ENCODE measurements at places on chromosomes 5 and 9. TPM values are rescaled to one million over a fixed set of nuclear protein-coding genes. Genes with fewer than 3 reads are reported as not detected.
A peak's percentile ranks its signal among the peaks of the same experiment; 100 is the strongest.

COMMD10 gene
- total RNA-seq, result 33.7 TPM

DNA sequence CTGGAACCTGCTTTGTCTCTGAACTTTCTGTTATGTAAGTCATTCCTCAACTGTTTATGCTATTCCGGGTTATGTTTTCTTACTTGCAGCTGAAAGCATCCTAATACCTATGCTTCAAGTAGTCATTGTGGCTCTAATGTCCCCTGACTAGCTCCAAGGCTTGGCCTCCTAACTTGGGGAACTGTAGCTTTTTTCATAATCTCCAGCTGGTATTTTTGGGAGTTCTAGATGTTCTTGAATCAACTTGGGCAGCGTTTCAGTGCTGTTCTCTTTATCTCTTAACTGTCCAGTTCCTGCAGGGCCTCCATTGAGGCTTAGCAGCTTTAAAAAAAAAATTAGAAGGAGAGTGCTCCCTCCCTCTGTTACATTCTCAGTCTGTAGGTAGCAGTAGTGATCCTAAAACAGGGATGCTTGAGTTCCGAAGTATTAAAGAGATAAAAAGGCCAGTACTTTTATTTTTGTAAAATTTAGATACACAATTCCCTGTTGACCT is 100.0 kb upstream of the ACTBL2 start:
- DNase-seq, result no peak

DNA sequence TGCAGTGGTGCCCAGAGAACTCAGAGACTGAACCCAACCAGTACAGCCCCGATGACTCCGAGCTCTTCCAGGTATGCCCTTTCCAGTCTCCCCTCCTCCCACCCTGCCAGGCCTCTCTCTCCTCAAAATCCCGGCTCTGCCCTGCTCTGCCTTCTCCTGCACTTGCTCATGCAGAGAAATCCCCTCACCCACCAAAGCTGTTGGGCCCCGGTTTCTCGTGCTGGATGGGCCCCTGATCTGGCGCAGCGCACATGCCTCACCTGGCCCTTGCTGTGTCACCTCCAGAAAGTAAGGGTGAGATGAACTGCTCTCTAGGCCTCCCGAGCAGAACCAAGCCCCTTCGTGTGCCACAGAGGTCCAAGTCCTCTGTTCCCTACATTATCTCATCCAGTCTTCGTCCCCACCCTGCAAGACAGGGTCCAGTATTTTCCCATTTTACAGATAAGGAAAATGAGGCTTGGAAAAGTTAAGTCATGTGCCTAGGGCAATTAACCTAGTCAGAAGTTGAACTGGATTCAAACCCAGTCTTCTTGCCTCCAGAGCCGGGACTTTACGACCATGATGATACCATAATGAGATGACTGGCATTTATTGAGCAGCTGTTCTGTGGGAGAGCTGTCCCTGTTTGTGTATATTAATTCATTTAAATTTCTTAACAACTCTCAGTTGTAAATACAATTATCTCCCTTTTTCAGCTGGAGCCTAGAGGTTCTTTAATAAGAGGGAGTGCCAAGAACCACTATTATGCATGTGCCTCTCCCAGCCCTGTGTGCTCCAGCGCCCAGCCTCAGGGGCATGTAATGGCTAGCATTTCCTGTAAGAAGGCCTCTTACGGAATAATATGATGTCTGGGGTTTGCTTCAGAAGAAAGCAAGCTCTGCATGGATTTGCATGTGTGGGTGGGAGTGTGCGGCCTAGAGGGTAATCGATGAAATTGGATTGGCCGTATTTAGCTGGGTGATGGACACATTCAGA is 90.7 kb downstream of the PPARGC1B start:
- peak; percentile 26 for DNase-seq

EGFL7 gene
- 72.0 TPM for total RNA-seq

DNA sequence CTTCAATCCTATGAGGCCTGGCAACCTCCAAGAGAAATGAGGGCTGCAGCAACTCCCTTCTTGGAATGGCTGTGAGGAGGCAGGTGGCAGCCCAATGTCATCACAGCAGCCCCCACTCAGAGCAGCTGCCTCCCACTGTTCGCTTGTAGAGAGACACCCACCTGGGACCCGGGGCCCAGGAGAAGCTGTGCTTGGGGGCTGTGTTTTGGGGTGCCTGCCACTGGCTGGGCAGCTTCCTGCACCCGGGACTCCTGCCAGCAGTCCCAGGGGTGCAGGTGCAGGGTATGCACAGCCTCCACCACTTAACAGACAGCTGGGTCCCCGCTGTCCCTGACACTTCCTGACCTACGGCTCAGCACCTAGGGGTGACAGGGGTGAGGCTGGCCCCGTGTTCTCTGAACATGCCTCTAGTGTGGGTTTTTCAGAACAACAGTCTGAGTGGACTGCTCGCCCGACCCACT is 26.2 kb downstream of the NIPAL4 start:
- DNase-seq, result no peak

DNA sequence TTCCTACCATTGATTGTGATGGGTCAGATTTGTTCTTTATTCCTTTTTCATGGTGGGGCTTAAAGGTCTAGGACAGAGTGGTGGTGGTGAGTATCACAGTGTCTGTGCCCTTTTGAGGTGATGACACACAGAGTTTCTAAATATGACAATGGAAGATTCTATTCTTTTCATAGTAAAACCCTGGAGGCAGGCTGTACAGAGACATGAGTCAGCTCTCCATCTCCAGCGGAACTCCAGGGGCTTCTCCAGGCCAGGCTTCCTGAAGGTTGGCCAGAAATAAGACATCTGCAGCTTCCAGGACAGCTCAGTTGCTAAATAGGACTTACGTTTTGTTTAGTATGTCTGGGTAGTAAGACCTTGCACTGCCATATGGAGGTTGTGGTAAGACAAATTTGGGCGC is 229.5 kb downstream of the CD180 start:
- DNase-seq, result no peak

PKD2L2 gene
- 0.81 TPM for total RNA-seq

LCN15 gene
- 0.46 TPM for total RNA-seq

- DNase-seq, result no peak
Measured at GRCh38 chr9:6590772-6591384, 54.7 kb downstream of the GLDC start.

DNA sequence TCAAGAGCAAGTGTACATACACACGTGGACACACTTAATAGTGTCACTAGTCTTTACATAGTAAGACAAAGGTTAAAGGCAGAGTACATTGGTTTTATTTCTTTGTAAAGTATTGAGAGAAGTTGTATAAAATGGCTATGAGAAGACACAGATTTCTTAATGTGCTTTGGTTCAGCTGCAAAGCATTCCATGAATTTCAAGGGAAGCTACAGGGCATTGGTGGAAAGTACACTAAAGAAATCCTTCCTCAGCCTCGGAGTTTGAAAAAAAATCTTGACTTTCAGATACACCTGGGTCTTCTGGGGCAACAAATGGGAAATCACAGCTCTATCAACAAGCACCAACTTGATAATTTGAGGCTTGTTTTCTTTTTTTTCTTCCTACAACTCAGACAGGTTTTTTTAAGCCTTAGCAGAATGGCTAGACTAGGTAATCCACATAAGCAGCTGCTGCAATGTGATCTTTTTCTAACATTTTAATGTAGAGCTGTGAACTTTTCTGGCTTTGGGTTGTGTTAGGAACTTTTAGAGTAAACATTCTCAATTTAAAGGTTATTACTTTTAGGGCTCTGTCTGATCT is 140.4 kb upstream of the FST start:
- DNase-seq, result no peak
